NCI-H1105 treated with DMSO at 0.1 percent for 48 hours (cell line): ENCODE measurements at places on chromosomes 2 and 18.
A peak's percentile ranks its signal among the peaks of the same experiment; 100 is the strongest.

GRCh38 chr2:111689941-111690340 lies 194.1 kb downstream of the ANAPC1 start:
- no peak for DNase-seq

DNA sequence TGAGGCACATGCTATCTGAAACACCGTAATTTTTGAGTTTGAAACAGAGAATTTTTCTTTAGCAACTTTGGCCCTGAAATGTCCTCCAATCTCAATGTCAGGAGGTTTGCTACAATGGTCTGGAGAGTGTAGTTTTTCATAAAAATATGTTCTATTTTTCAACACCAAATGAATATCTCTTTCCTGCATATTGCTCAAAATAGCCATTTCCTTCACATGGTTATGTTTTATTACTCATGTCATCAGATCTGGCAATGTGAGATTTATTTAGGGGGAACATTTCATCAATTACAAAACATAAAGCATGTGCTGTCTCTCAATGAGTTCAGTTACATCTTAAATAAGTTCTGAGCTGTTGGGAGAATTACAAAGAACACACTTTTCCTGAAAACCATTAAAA lies 871.9 kb upstream of the FSHR start:
- DNase-seq: no peak

DNA sequence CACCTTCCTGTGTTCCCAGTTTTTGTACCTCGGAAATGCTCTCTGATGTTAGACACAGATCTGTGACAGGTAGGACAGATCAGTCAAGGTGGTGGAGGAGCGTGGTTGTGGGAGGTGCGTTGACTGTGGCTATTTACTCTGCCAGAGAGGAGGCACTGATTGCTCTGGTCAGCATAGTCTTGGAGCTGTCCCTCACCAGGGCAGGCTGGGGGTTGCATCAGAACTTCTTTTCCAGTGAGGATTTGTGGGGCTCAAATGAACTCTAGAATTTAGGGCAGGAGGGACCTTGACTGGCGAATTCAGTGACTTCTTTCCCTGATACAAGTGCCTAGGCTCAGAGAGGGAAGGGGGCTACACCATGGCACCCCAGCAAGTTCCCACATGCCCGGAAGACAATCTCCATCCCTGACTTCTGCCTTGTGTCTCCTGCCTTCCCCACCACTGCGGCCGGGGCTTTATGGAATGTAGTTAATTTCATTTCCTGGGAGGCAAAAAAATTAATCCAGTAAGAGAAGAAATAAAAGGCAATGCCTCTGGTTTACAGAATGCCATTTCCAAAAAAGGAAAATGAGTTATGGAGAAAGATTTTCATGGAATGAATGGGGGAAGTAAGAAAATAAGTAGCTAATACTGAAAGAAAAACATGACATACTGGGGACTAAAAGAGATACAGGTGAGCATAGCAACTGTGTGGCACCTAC lies 26.1 kb downstream of the NIFK start:
- DNase-seq: no peak

DNA sequence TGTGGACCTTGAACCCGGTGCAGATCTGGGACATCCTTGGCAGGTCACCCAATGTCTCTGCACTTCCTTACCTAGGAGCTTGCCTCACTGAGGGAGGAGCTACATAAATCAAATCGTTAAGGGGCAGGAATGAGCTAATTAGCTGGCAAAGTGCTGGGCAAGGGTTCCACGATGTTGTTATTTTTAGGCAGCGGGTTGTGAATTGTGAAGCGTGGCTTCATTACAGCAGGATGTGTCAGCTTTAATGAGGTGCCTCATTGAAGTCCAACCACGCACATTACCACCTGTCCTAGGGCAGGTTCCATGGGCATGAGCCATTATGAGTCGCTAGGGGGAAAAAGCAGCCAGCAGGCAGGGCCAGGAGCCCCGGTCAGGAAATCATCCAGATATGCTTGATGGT lies 127.0 kb upstream of the AGAP1 start:
- DNase-seq: no peak

- DNase-seq: no peak
These were observed 226.1 kb downstream of the MYCN start for GRCh38 chr2:16166327-16166981.

- DNase-seq: no peak
These were observed 1.4 kb upstream of the SF3B6 start for GRCh38 chr2:24077535-24077877.

DNA sequence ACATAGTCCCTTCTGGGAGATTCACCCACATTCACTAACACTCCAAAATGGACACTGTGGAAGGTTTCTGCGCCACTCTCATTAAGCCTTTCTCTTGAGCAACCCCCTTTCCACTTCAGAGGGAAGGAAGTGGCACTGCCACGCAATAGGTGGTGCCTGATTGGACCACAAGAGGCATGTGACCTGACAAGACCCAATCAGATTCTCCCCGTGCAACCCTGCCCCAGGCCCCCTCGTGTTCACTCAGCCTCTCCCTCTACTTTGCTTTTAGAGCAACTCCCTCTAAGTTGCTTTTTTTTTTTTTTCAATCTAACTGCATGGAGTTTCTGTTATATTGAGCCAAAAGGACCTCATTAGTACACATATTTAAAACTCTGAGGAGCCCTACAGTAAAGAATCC lies 158.0 kb downstream of the EN1 start:
- DNase-seq: no peak

DNA sequence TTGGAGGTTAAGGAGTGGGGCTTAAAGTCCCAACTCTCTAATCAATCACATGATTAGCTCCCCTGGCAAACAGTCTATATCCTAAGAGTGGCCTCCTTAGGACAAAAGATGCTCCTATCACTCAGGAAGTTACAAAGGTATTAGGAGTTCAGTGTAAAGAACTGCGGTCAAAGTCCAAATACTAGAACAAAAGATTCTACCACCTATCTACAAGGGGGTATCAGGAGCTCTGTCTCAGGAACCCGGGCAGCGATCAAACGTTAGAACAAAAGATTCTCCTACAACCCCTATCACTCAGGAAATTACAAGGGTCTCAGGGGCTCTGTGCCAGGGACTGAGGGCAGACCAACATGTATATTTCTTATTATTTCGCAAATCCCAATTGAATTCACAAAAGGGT lies 58.0 kb downstream of the DTNB start:
- DNase-seq: no peak

- DNase-seq: no peak
These were observed 92.3 kb downstream of the KLF7 start for GRCh38 chr2:207073412-207073800.

DNA sequence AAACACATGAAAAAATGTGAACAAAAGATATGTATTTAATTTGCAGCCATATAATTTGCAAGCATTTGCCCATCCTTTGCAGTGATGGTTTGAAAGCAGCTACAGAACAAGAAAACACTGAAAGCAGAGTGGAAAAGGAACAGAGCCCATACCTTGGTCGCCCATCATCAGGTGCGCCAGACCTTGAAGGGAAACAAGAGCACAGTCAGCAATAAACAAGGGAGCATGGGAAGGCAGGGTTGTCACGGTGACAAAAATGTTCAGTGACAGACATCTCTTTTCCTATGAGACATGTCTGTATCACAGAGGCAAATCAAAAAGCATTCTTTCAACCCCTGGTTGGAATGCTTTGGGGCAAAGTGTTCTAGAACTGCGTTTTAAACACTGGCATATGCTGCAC lies 109.4 kb downstream of the NRXN1 start:
- peak; percentile 33 for DNase-seq

DNA sequence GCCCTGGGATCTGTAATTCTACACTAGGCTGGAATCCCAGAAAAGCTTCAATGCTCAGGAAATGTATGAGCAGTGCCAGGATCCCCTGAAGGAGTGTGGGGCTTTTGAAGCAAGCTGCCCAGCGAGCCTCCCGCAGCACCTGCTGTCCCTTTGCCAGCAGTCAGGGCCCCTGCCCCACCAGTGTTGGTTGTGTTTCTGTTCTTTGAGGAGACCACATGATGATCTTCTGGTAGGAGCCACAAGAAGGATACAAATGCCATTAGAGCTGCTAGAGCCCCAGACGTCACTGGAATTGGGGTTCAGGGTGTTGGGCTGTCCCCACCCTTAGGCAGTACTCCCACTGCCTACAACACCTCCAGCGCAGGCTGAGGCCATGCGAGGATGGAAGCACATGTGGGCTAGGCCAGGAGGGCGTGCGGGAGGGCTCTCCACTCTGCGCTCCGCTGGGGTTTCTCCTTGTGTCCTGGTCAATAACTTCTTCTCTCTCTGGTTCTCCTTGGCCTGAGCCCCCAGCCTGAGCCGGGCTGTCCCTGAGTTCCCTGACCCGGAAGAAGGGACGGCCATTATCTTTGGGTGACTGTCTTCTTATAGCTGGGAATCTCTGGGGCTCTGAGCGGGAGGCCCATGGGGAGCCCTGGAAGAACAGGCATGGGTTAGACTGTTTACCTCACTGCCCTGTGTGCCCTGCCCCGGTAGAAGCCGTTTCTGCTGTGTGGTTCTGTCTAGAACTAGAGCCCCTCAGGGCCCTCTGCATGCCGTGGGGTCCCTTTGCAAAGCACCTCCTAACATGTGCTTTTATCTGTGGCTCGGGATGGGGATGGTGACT lies 73.9 kb downstream of the LRRFIP1 start:
- no peak for DNase-seq

GRCh38 chr2:30765876-30766470 lies 41.3 kb downstream of the CAPN13 start:
- DNase-seq: no peak

DNA sequence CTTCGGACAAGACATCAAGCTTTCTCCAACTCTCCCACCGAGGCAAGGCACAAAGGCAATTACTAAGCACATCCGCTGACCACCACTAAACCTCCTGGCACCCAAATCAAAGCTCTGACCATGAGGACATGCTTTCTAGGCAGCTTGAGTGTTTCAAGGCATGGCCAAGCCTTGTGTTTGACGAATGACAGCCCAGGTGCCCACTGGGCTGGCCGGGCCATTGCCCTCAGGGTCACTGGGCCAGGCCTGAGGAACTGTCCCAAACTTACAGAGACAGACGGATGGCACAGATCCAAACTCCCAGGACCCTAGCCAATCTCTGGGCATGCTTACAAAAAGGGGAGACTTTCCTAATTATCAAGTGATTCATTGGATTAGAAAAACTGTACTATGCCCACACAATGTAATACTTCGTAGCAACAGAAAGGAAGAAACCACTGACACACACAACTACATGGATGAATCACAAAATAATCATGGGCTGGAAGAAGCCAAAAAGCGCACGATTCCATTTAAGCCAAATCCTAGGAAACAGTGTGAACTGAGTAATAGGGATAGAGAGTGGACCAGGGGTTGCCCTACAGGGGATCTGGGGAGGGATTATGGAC lies 20.2 kb downstream of the CRACDL start:
- no peak for DNase-seq

DNA sequence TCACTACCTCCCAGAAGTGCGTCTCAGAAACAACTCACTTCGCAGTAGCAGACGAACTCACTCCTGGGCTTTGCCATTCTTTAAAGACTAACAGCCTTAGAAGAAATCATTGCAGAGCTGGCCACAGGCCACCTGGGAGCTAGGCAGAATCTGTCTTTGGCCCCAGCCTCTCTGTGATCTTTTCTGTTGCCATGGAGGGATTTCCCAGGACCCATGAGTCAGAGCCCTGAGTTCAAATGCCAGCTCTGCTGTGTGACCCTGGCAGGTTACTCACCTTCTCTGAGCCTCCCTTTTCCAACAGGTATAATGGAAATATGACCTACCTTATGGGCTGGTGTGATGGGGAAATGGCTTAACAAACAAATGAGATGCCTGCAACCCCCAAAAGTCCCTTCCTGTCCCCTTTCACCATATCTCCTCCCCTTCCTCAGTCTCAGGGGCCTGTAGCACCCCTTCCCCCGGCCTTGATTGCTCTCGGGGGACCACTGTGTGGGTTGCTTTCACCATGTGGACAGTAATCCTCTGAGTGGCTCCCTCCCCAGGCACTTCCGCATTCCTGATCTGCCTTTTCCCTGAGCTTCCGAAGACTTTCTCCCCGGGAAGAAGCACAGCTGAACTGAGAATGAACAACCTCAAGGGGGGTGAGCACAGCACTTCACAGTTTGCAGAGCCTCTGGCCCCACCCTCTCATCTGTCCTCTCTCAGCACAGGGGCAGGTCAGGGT lies 34.0 kb upstream of the SLC66A3 start:
- DNase-seq: no peak

DNA sequence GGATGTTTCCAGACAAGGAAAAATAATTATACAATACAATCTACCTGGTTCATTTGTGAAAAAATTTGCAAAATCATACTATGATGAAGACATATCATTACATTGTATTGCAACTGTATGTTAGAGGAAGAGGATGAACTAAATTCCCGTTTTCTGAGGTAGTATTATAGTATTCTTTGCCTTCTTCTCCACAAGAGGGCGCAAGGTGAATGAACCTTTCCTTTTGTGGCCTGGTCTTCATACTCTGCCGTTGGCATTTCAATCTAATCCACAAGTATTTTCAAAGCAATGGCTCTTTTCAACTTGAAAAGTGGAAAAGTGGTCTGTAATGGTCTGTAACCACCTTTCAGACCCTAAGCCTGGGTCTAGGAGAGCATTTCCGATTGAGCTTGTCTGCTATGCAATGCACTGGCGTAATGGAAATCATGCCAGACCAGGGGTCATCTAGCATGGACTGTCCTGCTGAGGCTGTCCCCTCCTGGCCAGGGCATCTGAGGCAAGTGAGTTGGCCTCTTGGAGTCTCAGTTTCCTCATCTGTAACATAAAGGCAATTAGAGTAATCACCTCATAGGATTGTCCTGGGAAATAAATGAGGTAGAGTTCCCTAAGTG lies 30.8 kb upstream of the ZNF396 start:
- DNase-seq: peak; percentile 75

DNA sequence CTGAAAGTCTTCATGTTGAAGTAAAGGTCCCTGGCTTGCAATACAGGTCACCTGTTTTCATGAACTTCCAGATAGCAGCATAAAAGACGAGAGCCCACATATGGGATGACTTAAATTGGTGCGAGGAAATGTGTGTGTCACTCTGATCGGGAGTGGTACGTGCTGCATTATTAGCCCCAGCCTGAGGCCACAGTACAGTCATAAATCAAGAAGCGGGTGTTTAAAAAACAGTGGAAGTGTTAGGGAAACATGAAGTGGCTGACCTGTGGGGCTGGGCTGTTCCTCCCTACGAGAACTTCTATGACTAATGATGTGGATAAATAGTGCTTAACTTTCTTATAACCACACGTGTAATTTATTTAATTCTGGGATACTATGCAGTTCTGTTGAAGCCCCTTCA lies 24.4 kb downstream of the RDH14 start:
- DNase-seq: no peak

GRCh38 chr18:58754544-58755068 lies 83.3 kb downstream of the MALT1 start:
- DNase-seq: no peak
